CD14-positive monocyte (primary cell): ENCODE measurements at places on chromosomes 3 and 15. TPM values are rescaled to one million over a fixed set of nuclear protein-coding genes. Genes with fewer than 3 reads are reported as not detected.
A peak's percentile ranks its signal among the peaks of the same experiment; 100 is the strongest.

The DNAH12 gene
- polyA plus RNA-seq: not detected

The UBL7 gene
- 43.4 and 68.4 TPM in 2 replicates for polyA plus RNA-seq

The RPSA gene
- polyA plus RNA-seq: 549 and 574 TPM in 2 replicates

DNA sequence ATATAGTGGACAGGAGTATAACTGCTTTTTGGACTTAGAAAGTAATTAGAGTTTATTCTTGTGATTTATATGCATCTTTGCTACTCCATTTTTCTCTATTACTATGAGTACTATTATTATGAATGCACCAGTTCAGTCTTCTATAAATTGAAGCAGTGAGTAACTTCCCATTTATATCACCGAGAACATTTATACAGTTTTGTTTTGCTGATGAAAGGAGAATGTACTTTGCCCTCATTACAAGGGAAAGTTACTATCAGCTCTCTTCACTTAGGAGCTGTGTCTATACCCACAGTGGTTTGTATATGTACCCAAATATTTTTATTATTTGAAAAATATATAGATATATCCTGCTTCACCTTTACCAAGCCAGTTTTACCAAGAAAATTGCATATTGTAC is 5.7 kb downstream of the KBTBD12 start:
- no peak for DNase-seq

DNA sequence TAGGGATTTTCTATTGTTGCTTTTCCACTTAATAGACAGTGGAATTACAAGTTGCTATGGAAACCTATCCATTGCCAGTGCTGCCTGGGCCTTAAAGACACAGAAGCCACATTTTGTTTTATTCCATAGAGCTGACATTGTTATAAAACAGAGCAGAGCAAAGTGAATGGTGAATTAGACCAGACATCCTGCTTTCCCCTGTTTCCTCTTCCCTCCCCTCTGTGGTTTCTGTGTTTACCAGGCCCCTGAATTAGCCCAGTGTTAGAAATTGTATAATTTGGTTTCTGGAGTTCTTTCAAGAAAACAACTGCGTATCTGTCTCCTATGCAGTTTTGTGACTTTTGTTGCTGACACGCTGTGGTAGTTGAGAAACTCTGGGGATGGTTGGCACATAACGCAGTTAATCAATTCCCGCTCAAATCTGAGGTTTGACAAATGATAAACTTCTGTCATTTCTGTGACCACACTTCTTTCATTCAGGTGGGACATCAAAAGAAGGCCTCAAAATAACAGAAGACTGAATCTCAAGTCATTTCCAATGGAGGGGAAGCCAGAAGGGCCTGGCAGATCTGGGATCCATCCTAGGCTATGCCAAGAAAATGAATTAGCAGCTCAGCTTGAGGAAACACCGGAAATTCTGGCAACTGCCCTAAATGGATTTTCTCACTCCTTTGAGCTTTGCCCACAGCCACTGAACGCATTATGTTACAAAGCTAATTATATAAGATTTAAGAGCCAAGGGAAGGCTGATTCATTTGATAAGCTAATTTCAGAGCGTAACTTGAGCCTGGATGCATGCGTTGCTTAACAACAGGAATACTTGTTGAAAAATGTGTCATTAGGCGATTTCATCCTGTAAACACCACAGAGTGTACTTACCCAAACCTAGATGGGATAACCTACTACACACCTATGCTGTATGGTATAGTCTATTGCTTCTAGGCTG is 46.9 kb downstream of the NR1D2 start:
- DNase-seq: no peak

The FANCD2OS gene
- not detected in 2 replicates for polyA plus RNA-seq

DNA sequence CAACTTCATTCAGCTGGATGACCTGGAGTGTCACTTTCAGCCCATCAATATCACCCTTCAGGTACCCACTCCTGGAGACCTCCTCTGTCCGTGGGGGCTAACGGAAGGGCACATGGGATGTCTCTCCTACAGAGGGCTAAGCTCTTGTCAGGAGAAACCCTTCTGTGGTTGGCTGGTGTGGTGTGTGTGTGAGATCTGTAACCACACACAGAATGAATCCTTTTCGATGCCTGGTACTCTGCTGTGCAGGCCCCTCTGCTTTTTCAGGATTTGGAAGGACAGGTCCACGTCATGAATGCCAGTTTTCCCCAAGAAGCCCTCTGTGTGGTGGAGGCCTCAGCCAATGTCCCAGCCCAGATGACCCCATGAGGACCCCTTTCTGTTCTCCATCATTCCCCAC is 117.7 kb upstream of the CTDSPL start:
- DNase-seq: no peak

DNA sequence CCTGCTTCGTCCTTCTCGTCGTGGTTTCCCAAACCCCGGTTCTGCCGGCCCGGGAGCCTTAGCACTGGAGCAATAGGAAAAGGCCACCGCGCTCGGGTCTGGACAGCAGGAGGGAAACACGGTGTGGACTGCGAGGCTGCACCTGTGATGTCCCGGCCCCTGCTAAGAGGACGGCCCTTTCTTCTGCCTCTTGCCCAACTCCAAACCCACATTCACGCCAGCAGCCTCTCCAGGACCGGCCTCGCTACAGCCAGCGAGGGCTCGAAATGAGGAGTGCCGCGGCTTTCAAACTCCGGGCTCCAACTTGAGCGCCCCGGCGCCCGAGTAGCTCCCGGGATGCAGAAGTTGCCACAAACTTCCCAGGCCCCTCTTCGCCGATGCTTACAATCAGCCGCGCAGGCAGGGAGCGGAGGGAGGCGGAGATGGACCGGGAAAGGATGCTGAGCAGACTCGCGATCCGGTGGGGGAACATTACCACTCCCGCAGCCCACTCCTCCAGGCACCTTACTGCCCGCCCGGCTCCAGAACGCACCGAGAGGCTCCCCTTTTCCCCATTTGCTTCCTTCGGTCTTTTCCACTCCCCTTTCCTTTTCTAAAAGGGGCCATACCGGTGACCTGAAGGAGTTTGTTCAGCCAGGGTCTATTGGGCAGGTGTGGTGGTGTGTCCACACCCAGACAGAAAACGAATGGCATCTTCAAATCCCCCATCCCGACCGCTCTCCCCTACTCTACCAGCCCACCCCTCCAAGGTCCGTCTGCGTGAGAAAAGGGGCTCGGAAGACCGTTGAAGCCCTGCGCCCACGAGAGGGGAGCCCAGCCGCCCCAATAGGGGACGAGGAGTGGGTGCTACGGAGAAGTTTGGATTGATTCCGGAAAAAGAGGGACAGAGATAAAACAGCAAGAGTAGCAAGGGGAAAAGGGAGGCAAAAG is 18.8 kb upstream of the SATB1 start:
- peak; percentile 10 for DNase-seq

DNA sequence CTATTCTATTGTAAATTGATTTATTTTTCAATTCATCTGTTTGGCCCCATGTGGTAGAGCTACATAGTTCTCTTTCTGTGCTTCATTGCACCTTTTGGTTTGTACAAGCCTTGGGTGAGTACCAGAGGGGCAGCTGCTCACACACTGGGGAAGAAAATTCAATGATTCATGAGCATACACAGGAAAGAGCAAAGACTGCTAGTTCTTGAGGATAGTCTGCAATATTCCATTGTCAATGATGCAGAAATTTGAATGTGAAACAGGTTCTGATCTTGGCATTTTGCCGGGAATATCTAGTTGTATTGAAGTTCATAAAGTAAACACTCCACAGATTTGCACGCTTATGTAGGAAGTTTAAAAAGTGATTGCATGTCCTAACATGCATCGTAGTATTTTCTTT is 304.6 kb downstream of the NAALADL2 start:
- no peak for DNase-seq

GRCh38 chr3:49856181-49857005 is at the start of gene TRAIP:
Gene TRAIP, minus strand, starts transcription at chr3:49856564. Its CDS starts 111 bp downstream, at chr3:49856453.
- peak; percentile 90 for DNase-seq

- DNase-seq: no peak
These were observed 23.6 kb downstream of the UBE2E1 start for GRCh38 chr3:23829242-23829934.

The MOBP gene
- polyA plus RNA-seq: not detected

The GPR15 gene
- polyA plus RNA-seq: not detected in 2 replicates

DNA sequence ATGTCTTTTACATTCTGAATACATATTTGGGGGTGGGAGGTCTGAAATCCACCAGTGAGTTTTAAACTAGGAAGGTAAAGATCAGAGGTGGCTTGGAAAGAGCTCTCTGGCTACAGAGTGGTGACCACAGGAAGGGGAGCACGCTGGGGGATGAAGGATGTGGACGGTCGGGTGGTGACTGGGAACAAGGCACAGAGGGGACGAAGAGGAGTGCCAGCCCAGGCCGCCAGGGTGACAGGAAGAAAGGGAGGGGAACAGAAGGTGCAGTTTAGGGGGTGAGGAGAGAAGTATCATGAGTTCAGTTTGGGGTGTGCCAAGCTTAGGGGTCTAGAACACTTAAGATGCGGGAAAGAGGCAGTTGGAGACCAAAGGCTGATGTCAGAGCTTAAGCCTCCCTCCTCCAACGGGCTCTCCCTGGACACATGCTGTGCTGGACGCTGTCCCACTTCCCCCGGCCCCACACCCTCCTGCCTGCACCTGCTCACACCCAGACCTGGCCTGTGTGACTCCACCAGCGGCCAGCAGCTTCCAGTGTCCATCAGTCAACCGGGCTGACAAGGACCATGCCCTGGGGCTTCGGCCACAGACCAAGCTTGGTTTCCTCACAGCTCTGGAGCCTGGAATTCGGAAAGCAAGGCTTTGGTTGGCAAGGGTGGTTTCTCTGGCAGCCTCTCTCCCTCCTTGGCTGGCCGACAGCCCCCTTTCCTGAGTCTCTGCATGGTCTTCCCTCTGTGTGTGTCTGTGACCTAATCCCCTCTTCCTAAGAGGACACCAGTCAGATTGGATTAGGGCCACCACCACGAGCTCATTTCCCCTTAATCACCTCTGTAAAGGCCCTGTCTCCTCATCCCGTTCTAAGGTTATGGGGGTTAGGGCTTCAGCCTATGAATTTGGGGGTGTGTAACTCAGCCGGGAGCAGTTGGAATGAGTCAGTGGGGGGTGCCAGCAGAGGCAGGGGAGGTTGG is 120.4 kb upstream of the IQSEC1 start:
- DNase-seq: no peak

The EPHB3 gene
- 1.2 TPM for polyA plus RNA-seq

DNA sequence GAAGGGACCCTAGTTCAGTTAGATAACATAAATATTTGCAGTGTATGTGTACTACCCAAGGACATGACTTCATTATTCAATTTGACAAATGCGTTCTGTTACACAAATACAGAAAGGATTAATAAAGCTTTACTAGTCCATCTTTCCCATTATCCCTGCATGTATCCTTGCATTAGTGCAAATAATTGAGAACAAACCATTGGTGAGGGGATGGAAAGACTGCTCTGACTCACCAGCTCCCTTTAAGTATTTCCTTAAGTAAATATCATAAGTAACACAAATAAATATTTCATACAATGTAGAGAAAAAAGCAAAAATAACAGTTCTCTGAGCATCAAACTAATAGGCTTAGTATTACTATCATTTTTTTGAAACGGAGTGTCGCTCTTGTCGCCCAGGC is 1.9 kb upstream of the GPD1L start:
- no peak for DNase-seq

GRCh38 chr3:109116031-109116430 is 1.9 kb downstream of the MORC1 start:
- no peak for DNase-seq

The DZIP1L gene
- polyA plus RNA-seq: 0.52 TPM

The ADGRG7 gene
- polyA plus RNA-seq: not detected in 2 replicates

DNA sequence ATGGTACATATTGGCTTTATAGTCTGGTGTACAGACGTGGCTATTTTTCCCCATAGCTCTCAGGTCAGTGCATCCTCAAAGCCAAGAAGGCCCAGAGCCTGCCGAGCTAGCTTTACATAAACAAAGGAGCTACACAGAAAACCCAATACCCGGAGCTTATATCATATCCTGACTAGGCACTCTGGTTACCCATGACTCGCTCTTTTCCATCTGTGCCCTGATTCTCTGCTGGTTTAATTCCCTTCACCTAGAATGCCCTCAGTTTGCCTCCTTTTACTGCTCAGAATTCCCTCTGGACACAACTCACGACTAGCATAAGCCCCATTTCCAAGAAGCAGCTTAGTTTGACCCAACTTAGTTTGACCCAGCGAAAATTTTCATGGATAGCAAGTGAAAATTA is 110.8 kb downstream of the TIGIT start:
- DNase-seq: no peak

- DNase-seq: no peak
These were observed 25.2 kb downstream of the CDAN1 start for GRCh38 chr15:42711746-42712145.

GRCh38 chr3:30342318-30343060 is 263.9 kb upstream of the TGFBR2 start:
- peak; percentile 17 for DNase-seq

The ZNF385D gene
- polyA plus RNA-seq: not detected

GRCh38 chr3:64667887-64668581 is 19.8 kb downstream of the ADAMTS9 start:
- no peak for DNase-seq

The CIDEC gene
- 0.08 TPM in 1 of 2 replicates, not detected in the other for polyA plus RNA-seq

GRCh38 chr3:170721563-170721962 is 135.7 kb upstream of the SLC7A14 start:
- no peak for DNase-seq

The ITIH1 gene
- polyA plus RNA-seq: 0.75 TPM

DNA sequence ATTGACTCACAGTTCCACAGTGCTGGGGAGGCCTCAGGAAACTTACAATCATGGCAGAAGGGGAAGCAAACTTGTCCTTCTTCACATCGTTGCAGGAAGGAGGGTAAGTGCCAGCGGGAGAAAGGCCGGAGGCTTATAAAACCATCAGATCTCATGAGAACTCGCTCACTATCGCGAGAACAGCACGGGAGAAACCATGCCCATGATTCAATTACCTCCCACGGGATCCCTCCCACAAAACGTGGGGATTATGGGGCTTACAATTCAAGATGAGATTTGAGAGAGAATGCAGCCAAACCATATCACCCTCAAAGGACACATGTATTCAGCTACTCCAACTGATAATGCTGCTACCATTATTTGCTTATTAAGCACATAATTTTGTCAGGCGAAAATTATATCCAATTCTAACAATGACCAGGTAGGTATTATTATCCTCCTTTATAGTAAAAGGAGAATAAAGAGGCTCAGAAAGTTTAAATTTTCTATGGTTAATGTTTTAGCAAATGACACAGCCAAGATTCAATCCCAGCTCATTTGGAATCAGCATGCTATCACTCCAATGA is 327.2 kb upstream of the CDIN1 start:
- DNase-seq: no peak

GRCh38 chr3:32097768-32098167 is 8.7 kb upstream of the GPD1L start:
- DNase-seq: no peak

The DCP1A gene
- 10.4 and 11.9 TPM in 2 replicates for polyA plus RNA-seq

GRCh38 chr15:70314688-70315087 is 217.0 kb upstream of the TLE3 start:
- DNase-seq: no peak

The RRP9 gene
- 9.9 and 12.1 TPM in 2 replicates for polyA plus RNA-seq

The TASOR gene
- polyA plus RNA-seq: 10.8 and 27.4 TPM in 2 replicates

- DNase-seq: no peak
These were observed 79.1 kb upstream of the TUSC7 start for GRCh38 chr3:116630494-116630893.

DNA sequence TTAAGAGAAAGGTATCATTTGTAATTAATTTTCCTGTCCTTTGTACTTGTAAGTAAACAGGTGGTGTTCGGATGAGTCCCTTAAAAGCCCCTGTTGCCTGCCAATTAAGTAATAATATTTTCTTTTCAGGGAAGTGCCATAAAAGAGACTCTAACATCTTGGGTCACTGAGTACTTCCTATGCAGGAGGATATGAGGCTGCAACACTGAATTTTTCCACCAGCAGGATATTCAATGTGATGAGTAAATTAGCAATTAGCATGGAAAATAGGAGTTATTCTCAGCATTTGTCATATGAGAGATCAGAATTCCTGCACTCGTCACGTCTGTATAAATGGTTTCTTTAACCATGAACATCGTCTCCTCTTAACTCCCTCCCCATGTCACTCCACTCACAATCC is 45.4 kb downstream of the WWTR1 start:
- DNase-seq: no peak
